Activated CD4-positive, alpha-beta T cell treated with anti-CD3 and anti-CD28 coated beads, Interleukin-2, amount 10 ng/mL, durations not matched to agents 24 days and 14 days (primary cell): ENCODE measurements at places on chromosomes 5 and 9. TPM values are rescaled to one million over a fixed set of nuclear protein-coding genes. Genes with fewer than 3 reads are reported as not detected.

Gene OLFML2A
- total RNA-seq: not detected in 2 replicates

Gene CDC42SE2
- 96.2 and 99.0 TPM in 2 replicates for total RNA-seq

Gene FST
- total RNA-seq: 0.33 and 0.75 TPM in 2 replicates

Gene FBN2
- total RNA-seq: not detected in 2 replicates

Gene PHF24
- 0.14 and 0.57 TPM in 2 replicates for total RNA-seq

Gene FOXI1
- total RNA-seq: 0.09 TPM in 1 of 2 replicates, not detected in the other

Gene C9orf43
- 0.51 and 0.52 TPM in 2 replicates for total RNA-seq

Gene SPEF2
- 5.5 and 5.8 TPM in 2 replicates for total RNA-seq

GRCh38 chr9:89743573-89744254, 138.9 kb downstream of the GADD45G start:
- DNase-seq: peak; percentile 94
- H3K4me1 ChIP-seq: peaks cover 80% of the 10 kb centered on the region
- H3K4me3 ChIP-seq: peak overlapping the region; percentile 67
- H3K27me3 ChIP-seq: no peaks in the 10 kb centered on the region

GRCh38 chr9:71863631-71864030, 47.4 kb downstream of the ABHD17B start:
- peaks cover 13% of the 10 kb centered on the region for H3K4me1 ChIP-seq
- DNase-seq: no peak
- H3K36me3 ChIP-seq: peaks cover 57% of the 10 kb centered on the region
- H3K27ac ChIP-seq: no peak overlapping the region
- no peaks in the 10 kb centered on the region for H3K27me3 ChIP-seq

DNA sequence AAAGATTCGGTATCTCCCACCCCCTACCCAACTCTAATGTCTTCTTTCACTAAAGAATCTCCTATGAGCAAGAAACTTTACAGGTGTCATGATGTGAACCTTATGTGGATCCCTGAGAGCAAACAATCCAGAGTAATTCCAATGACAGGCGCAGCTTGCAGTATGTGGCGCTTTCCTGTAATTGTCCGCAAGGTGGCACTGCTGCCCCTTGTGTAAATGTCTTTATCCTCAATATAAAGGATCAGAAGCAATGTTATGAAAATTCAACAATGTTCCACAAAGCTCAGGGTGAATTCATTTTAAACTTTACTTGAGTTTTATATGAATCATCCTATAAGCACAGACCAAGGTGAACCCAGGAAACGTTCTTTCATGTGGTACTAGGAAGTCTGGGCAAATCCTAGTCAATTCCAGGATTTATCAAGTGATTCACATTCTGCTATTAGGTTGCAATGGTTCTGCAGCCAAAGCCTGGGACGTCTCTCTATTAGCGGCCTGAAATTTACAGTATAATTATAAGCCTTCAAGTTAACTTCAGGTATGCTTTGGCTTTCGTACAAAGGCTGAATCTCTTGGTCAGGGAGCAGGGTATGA, 113.7 kb downstream of the TRPM6 start:
- H3K4me3 ChIP-seq: no peak overlapping the region
- peaks cover 13% of the 10 kb centered on the region for H3K27me3 ChIP-seq
- peak; percentile 90 for DNase-seq
- peak overlapping the region; percentile 13 for H3K27ac ChIP-seq
- no peaks in the 10 kb centered on the region for H3K36me3 ChIP-seq

DNA sequence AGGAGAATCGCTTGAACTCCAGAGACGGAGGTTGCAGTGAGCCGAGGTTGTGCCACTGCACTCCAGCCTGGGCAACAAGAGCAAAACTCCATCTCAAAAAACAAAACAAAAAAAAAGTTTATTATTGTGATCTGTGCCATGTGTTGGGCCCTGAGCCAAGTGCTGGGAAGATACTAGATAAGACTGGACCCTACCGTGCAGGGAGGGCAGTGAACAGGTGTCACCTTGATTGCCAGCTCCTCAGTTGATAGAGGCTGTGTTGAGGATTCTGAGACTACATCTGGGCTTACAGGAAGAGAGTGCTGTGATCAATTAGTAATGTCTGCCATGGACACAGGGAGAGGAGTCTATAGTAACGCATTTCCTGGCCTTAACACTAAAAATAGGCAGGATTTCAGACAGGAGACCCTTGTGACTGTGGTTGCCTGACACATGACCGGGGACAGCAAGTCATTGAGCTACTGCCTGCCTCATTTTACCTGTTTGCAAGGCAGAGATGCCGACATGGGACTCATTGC, 201.5 kb downstream of the C9orf50 start:
- no peak overlapping the region for H3K27ac ChIP-seq
- no peaks in the 10 kb centered on the region for H3K27me3 ChIP-seq
- DNase-seq: no peak
- H3K4me1 ChIP-seq: peaks cover 15% of the 10 kb centered on the region
- no peaks in the 10 kb centered on the region for H3K36me3 ChIP-seq

DNA sequence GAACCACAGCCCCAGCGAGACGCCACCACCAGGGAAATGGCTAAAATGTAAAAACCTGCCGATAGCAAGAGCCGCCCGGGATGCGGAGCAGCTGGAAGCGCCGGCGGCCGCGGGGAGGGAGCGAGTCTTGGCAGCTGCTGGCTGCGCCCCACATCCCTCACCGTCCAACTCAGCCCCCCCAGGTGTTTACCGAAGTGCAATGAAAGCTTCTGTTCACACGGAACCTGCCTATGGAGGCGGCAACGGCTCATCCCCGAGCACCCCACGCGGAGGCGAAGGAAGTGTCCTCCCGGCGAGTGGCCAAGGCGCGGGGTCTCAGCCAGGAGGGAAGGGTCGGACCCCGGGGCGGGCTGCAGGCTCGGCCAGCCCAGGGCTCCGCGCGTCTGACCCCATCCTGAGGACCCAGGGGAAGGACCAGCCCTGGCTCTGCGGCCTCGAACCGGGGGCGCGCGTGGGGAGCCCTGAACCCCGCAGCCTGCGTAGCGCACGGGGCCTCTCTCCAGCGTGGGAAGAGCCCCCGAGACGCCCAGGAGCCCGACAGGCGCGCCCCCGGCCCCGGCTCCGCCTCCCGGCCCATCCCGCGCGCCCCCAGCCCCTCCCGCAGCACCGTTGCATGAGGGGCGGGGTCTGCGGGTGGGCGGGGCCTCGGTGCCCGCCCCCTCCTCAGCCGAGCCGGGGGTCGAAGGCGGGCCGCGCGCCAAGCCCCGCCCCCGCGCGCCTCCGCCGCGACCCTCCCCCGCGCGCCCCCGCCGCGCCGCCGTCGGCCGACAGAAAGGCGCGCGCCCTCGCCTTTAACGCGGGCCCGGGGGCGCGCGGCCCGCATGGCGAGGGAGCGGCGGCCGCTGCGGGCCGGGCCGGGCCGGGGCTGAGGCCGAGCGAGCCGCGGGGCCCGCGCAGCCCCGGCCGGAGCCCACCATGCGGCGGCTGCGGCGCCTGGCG, at the start of gene DIPK1B:
DIPK1B (plus strand) TSS at position 822 of the 939 bp plus-strand sequence; CDS start at position 916, 94 bp downstream.
- H3K27me3 ChIP-seq: peaks cover 29% of the 10 kb centered on the region
- H3K4me1 ChIP-seq: peaks cover 2% of the 10 kb centered on the region
- no peak within 1 kb of the TSS for H3K27ac ChIP-seq
- DNase-seq: peak; percentile 71
- no peaks in the 10 kb centered on the region for H3K36me3 ChIP-seq

DNA sequence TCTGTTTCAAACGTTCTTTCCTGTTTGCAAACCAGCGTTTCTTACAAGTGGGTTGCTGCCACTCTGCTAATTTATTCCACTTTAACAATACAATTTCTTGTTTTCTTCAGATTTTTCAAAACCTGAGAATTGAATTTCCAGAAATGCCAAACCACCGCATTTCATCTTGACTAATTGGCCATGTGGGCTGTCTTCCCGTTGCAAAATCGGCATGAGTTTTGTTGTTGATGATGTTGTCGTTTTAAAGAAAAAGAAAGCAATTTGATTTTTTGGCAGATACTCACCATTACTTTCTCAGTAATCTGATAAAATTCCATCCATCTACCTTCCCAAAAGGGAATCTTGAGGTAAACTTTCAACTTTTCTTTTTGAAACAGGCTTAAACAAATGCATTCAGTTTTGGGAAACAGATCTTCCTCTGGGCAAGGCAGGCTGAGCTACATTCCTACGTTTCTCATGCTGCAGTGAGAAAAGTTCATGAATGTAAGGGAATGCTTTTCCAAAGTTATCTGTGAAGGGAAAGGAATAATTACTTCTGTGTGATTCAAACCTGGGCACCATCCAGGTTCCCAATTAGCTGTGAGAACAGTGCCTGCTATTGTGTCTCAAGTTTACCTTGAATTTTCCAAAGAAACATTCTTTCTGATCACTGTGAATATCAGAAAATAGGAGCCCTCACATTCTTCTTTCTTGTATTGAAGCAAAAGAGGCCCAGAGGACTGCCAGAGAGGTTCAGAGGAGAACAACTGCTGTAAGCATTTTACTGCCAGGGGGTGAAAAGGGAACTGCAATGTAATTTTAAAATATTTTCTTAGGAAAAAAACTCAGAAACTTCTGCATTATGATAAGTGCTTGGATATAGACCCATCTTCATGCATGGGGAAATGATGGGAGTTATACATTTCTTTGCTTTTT, 100.7 kb upstream of the TUT7 start:
- H3K4me1 ChIP-seq: no peaks in the 10 kb centered on the region
- H3K4me3 ChIP-seq: no peak overlapping the region
- H3K27ac ChIP-seq: no peak overlapping the region

- no peaks in the 10 kb centered on the region for H3K36me3 ChIP-seq
- H3K27ac ChIP-seq: no peak overlapping the region
- H3K27me3 ChIP-seq: peaks cover 10% of the 10 kb centered on the region
- H3K4me3 ChIP-seq: no peak overlapping the region
Observed at GRCh38 chr5:150648294-150649107, 8.0 kb downstream of the SYNPO start.

DNA sequence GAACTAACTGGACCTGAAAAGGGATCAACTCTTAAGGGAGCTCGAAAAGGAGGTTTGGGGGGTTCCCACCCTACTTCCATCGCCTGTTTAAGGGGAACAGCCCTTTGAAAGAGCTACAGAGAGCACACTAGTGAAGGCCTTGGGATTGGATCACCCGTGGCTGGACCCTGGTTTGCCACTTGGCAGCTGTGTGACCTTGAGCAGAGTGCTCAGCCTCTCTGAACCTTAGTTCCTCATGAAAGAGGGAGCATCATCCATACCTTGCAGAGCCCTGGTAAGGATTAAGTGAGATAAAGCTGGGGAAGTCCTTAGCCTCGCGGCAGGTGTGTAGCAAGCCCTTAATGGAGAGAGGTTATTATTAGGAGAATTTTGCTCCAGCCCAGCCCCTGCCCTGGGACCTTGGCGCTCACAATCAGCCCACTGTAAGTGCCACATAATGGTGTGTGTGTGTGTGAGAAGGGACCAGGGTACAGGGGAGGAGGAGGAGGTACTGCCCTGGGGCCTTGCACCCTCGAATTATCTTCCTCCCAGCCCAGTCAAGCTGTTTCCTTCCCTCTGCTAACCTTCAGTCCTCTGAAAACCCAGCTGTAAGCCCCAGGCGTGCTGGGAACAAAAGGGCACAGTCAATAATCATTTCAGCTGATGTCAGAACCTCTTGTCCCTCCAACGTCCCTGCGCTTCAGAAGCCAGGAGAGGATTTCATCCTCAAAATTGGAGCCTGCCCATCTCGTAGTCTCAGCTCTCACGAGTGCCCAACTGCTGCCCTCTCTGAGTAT, 42.9 kb downstream of the FOXI1 start:
- H3K36me3 ChIP-seq: no peaks in the 10 kb centered on the region
- no peak overlapping the region for H3K27ac ChIP-seq
- no peak for DNase-seq
- no peaks in the 10 kb centered on the region for H3K4me1 ChIP-seq
- peaks cover 2% of the 10 kb centered on the region for H3K27me3 ChIP-seq

DNA sequence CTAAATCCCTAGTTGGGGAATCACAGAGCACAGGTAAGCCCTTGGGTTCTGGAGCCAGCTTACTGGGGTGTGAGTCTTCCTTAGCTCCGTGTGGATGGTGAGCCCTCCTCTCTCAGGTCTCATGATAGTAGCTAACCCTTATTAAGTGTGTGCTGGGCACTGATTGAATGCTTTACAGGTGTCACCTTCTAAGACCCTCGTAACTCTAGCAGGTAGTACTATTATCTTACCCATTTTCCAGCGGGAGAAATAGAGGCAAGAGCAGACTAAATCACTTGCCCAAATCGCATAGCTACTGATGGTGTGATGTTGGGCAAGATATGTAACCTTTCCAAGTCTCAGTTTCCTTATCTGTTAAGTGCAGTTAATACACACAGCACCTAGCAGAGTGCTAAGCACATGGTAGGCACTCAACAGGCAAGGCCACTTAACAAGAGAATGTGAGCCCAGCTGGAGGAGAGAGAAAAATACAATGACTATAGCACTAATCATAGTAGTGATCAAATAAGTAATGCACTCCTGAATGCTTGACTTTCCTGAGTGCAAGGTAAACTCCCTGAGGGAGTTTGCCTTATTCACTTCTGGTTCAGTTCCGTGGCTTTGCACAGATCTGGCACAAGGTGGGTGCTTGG, at the start of gene DCANP1:
DCANP1 (minus strand) TSS at position 51 of the 632 bp plus-strand sequence. CDS start 240 bp downstream, outside the sequence.
- no peak for DNase-seq
- no peak within 1 kb of the TSS for H3K27ac ChIP-seq
- no peaks in the 10 kb centered on the region for H3K36me3 ChIP-seq
- H3K4me3 ChIP-seq: no peak within 1 kb of the TSS
- H3K27me3 ChIP-seq: peaks cover 2% of the 10 kb centered on the region

DNA sequence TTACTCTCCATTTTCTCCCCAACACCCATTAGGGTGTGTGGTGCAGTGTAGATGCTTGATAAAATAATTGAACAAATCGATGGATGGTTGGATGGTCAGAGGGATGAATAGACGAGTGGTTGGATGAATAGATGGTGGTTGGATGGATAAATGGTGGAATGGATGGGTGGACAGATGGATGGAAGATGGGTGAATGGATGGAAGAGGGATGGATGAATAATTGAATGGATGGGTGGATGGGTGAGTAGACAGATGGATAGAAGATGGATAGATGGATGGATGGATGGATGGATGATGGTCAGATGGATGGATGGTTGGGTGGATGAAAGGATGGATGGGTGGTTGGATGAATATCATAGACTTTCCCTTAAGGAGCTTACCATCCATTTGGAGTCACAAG, 95.0 kb upstream of the BOD1 start:
- no peaks in the 10 kb centered on the region for H3K27me3 ChIP-seq
- H3K27ac ChIP-seq: no peak overlapping the region
- no peaks in the 10 kb centered on the region for H3K36me3 ChIP-seq
- DNase-seq: no peak
- H3K4me3 ChIP-seq: no peak overlapping the region
- no peaks in the 10 kb centered on the region for H3K4me1 ChIP-seq

- no peak overlapping the region for H3K4me3 ChIP-seq
- H3K27me3 ChIP-seq: peaks cover 57% of the 10 kb centered on the region
- no peaks in the 10 kb centered on the region for H3K4me1 ChIP-seq
- no peak for DNase-seq
- no peaks in the 10 kb centered on the region for H3K36me3 ChIP-seq
Observed at GRCh38 chr9:130264414-130265350, 878 bp upstream of the HMCN2 start.

GRCh38 chr5:53974021-53974420, 336.4 kb downstream of the ARL15 start:
- no peaks in the 10 kb centered on the region for H3K36me3 ChIP-seq
- no peak for DNase-seq
- no peak overlapping the region for H3K4me3 ChIP-seq

- no peaks in the 10 kb centered on the region for H3K4me1 ChIP-seq
- no peaks in the 10 kb centered on the region for H3K36me3 ChIP-seq
- H3K27ac ChIP-seq: no peak overlapping the region
- no peak for DNase-seq
- no peaks in the 10 kb centered on the region for H3K27me3 ChIP-seq
Observed at GRCh38 chr5:103283869-103284268, 25.3 kb downstream of the MACIR start.
